ENCODE measurements at places on chromosomes 5 and 9.

DNA sequence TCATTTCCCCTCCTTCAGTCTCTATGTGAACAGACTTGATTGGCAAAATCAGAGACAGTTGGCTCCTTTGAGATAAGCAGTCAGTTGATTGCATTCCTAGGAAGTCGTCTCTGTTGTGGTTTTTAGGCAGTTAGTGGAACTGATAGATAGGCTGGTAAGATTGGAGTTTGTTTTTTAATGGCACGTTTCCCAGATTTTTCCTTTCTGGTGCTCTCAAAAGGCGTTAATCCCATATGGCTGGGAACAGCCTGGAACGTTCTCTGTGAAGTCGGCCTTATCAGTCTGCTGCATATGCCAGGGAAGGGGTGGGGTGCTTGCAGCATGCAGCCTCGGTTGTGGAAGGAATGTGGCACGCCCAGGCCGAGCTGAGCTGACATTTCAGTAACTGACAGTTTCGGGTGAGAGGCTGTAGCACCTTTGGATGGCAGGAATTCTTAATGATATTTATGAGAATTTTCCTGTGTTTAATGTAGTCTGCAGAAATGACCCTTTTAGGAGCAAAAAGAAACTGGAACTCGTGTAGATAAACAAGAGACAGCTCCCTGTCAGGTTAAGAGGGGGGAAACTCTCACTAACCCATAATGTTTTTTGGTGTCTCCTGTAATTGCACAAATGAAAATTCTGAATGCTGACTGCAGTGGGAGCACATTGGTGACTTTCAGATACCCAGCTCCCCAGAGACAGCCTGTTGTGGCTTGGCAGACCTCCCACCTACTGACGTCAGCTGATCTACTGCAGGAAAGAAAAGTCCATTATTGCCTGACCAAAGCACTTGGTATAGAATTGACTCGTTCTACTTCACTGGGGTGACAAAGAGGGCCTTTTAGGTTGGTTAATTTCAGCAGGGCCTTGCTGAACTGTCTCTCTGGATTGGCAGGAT, 6.3 kb downstream of the SPTAN1 start:
- DNase-seq, result peak; percentile 97

GRCh38 chr5:760363-761058, 24.0 kb downstream of the ZDHHC11B start:
- no peak for DNase-seq

- DNase-seq, result no peak
Measured at GRCh38 chr9:98010445-98010844, 27.3 kb downstream of the ANP32B start.

GRCh38 chr5:51377151-51378060, 5.8 kb upstream of the ISL1 start:
- no peak for DNase-seq

All from inflammatory macrophage treated with lipopolysaccharide for 1 hour (primary cell).